ENCODE measurements at places on chromosomes 13 and 19.

GRCh38 chr13:112680741-112681360 lies 9.0 kb upstream of the ATP11A start:
- no peak for DNase-seq

- no peak for DNase-seq
These were observed 101.4 kb downstream of the LACC1 start for GRCh38 chr13:43981091-43981490.

- no peak for DNase-seq
These were observed 136.3 kb upstream of the VSTM2B start for GRCh38 chr19:29389495-29389894.

GRCh38 chr13:97492257-97492656 lies 58.3 kb downstream of the RAP2A start:
- DNase-seq: no peak

GRCh38 chr13:113776231-113777125 lies 17.5 kb downstream of the TMEM255B start:
- DNase-seq: no peak

DNA sequence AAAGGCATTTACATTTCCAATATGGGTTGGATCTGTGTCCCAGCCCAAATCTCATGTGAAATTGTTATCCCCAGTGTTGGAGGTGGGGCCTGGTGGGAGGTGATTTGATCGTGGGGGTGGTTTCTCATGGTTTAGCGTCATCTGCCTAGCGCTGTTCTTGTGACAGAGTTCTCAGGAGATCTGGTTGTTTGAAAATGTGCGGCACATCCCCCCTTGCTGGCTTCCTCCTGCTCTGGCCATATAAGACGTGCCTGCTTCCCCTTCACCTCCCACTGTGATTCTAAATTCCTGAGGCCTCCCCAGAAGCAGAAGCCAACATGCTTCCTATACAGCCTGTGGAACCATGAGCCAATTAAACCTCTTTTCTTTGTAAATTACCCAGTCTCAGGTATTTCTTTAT lies 126.2 kb upstream of the FNDC3A start:
- no peak for DNase-seq

Measured in CD4-positive, alpha-beta T cell treated with Interleukin-15 for 1 hour (primary cell).